ENCODE measurements at places on chromosomes 3 and 15. TPM values are rescaled to one million over a fixed set of nuclear protein-coding genes. Genes with fewer than 3 reads are reported as not detected.

GRCh38 chr3:13063225-13063624 is 10.0 kb downstream of the IQSEC1 start:
- no peaks in the 10 kb centered on the region for H3K27me3 ChIP-seq
- no peak overlapping the region for H3K4me3 ChIP-seq
- no peak for DNase-seq
- H3K27ac ChIP-seq = no peak overlapping the region
- no peaks in the 10 kb centered on the region for H3K36me3 ChIP-seq

The CPLX3 gene
- 59.8 TPM for total RNA-seq

The SKOR1 gene
- total RNA-seq = 1.7 TPM

The FBXO40 gene
- 0.18 TPM for total RNA-seq

DNA sequence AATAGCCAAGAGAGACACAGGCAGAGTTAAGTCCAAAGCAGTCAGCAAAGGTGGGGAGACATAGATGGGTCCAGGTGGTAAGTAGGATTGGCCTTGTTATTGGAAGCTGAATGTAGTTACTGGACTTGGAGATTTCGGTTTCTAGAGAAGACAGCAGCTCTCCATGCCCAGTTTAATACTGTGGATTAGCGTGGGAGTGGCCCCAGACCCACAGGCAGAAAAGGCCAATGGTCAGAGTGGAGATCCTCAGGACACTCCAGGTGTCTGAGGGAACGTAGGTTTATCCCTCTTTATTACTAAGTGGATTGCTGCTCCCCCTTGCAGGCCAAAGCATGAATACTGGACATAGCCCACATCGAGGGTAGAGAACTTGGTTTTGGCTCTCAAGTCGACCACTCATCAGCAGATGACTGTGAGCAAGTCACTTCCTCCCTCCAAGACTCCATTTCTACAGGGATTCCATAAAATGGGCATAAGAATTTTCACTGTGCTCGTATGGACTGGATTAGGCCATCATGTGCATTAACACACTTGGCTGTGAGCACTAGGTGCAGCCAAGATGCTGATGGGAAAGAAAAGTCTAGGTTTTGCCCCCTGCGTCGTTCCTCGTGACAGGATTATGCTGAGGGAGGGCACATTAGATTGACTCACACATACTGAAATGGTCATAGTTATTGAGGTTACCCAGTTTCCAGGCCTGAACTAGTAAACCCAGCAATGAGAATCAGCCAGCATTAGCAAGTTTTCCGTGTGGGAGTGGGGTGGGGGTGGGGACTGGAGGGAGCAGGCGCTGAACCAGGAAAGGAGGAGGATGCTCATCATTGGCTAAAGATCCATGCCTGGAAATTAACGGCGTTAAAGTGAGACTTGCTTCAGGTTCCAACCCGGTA is 225.2 kb upstream of the TPRG1 start:
- peaks cover 9% of the 10 kb centered on the region for H3K4me1 ChIP-seq
- no peaks in the 10 kb centered on the region for H3K36me3 ChIP-seq
- H3K4me3 ChIP-seq = no peak overlapping the region
- H3K27ac ChIP-seq = peak overlapping the region; percentile 90

The TICRR gene
- 0.55 TPM for total RNA-seq

- peak within 1 kb of the TSS; percentile 35 for H3K4me3 ChIP-seq
- no peaks in the 10 kb centered on the region for H3K36me3 ChIP-seq
- no peak within 1 kb of the TSS for H3K27ac ChIP-seq
- H3K4me1 ChIP-seq = peaks cover 5% of the 10 kb centered on the region
- H3K27me3 ChIP-seq = peaks cover 9% of the 10 kb centered on the region
Observed at GRCh38 chr3:84958495-84959469, at the start of gene CADM2. TSS of gene CADM2 (plus strand) at chr3:84958989.

DNA sequence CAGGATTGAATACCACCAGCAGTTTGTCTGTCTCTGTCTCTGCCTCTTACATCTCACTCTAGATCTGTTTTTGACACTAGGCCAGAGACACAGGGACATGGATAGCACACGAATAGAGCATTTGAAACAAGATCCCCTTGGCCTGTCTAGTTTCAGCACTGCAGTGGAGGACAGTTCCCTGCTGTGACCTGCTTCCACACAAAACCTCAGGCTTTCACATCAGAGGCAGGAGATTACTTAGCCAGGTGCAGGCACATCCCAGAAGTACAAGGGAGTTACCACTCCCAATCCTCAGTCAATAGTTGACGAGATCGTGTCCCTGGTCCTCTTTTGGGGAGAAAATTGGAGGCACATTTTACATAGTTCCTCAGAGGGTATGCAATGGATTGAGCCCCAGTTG is 34.0 kb upstream of the CCK start:
- no peak overlapping the region for H3K4me3 ChIP-seq
- no peaks in the 10 kb centered on the region for H3K36me3 ChIP-seq
- H3K4me1 ChIP-seq = no peaks in the 10 kb centered on the region
- no peaks in the 10 kb centered on the region for H3K27me3 ChIP-seq

GRCh38 chr15:71893691-71894090 is 83.3 kb downstream of the NR2E3 start:
- no peak overlapping the region for H3K4me3 ChIP-seq
- peaks cover 8% of the 10 kb centered on the region for H3K36me3 ChIP-seq
- H3K27ac ChIP-seq = no peak overlapping the region
- H3K4me1 ChIP-seq = no peaks in the 10 kb centered on the region
- no peaks in the 10 kb centered on the region for H3K27me3 ChIP-seq
- DNase-seq = no peak

DNA sequence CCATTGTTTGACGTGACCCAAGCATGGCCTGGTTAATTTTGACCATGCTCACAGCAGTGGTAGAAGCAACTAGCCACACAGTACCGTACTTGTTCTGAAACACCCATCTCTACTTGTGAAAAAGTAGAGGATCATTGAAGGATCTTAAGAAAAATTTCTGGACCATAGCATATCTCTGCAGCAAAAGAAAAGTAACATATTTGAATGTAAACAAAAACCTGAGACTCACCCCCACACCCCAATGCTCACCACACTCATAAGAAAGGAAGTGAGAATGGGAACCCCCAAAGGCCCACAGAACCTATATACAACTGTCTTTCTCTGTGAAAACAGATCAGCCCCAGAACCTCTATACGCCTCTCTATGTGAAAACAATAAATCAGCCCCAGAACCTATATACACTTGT is 33.8 kb upstream of the TFRC start:
- peaks cover 6% of the 10 kb centered on the region for H3K4me1 ChIP-seq
- no peak for DNase-seq
- no peaks in the 10 kb centered on the region for H3K36me3 ChIP-seq
- H3K27ac ChIP-seq = no peak overlapping the region
- no peaks in the 10 kb centered on the region for H3K27me3 ChIP-seq

DNA sequence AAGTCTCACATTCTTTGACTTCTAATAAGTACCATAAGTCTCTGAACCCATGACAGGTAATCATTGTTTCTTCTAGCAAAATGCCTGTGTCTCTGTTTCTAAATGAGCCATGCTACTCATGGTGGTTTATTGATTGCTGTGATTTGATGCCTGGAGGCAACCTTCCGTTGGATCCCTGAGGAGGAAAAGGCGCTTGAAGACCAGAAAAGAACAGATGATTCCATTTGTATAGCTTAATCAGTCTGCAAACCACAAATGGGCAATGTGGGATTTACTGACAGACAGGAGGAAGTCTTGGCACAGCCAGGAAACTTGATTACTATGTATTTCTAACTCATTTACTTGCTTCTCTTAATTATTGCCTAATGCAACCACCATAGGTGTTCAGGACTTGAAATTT is 103.1 kb upstream of the MRPL3 start:
- H3K36me3 ChIP-seq = no peaks in the 10 kb centered on the region
- H3K4me1 ChIP-seq = no peaks in the 10 kb centered on the region
- no peak overlapping the region for H3K4me3 ChIP-seq

The IQCH gene
- 5.8 TPM for total RNA-seq

DNA sequence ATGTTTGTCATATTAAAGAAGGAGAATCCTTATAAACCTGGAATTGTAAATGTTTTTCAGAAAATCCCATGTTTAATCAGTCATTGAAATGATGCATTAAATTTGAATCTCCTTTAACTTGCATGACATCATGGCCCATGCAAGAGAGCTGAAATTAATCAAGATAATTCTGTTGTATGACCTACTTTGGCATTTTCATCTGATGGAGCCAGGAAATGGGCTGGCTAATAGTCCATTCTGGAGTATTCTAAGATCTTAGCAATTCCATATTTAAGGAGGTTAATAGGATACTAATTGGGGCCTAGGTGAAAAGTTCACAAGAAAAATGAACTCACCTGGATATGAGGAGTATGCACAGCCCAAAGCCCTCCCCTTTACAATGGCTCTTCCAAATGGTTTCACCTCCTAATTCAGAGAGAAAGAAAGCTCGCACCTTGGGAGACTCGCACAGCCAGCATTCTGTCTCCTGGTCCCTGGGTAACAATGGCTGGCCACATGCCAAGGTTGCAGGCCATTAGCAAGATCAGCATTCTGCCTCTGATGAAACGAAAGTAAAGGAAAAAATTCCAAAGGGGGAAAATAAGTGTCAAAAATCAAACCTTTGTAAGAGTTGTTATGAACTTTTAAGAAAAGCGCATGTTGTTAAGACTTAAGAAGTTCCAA is 786.4 kb downstream of the MCTP2 start:
- no peaks in the 10 kb centered on the region for H3K4me1 ChIP-seq
- DNase-seq = no peak
- H3K27ac ChIP-seq = no peak overlapping the region
- H3K4me3 ChIP-seq = no peak overlapping the region

The SHC4 gene
- total RNA-seq = 45.0 TPM

GRCh38 chr15:101194546-101195125 is 57.2 kb downstream of the CHSY1 start:
- no peaks in the 10 kb centered on the region for H3K36me3 ChIP-seq
- DNase-seq = no peak
- no peak overlapping the region for H3K4me3 ChIP-seq
- H3K4me1 ChIP-seq = peaks cover 26% of the 10 kb centered on the region
- H3K27me3 ChIP-seq = no peaks in the 10 kb centered on the region

GRCh38 chr3:178485756-178486155 is 50.5 kb upstream of the KCNMB2 start:
- no peak overlapping the region for H3K27ac ChIP-seq
- no peaks in the 10 kb centered on the region for H3K36me3 ChIP-seq

DNA sequence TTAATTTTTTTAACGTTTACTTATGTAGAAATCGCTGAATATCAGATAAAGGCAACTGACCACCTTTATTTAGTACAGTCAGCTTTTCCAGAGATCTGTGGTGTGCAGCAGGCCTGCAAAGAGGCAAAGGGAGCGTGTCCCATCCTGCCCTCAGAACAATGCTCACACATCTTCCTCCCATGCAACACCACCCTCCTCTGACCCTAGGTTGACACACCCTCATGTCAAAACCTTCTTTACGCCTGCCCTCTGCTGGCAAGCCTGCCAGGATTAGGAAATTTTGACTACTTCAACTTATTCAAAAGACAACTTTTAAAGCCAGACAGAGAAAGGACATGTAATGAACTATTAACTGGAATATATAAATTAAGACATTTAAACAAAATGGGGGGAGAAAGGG is 513.7 kb downstream of the FOXP1 start:
- H3K36me3 ChIP-seq = no peaks in the 10 kb centered on the region
- DNase-seq = peak; percentile 86
- no peaks in the 10 kb centered on the region for H3K27me3 ChIP-seq
- peak overlapping the region; percentile 59 for H3K27ac ChIP-seq

- no peaks in the 10 kb centered on the region for H3K36me3 ChIP-seq
Observed at GRCh38 chr3:71859123-71859519, 74.2 kb upstream of the PROK2 start.

The THRB gene
- total RNA-seq = 39.6 TPM

The WDR93 gene
- 3.0 TPM for total RNA-seq

- no peaks in the 10 kb centered on the region for H3K27me3 ChIP-seq
- no peaks in the 10 kb centered on the region for H3K4me1 ChIP-seq
- H3K36me3 ChIP-seq = no peaks in the 10 kb centered on the region
- H3K27ac ChIP-seq = peak overlapping the region; percentile 92
- H3K4me3 ChIP-seq = no peak overlapping the region
- no peak for DNase-seq
Observed at GRCh38 chr15:96316953-96317629, 13.4 kb upstream of the NR2F2 start.

The KIF7 gene
- total RNA-seq = 4.1 TPM

The XCR1 gene
- not detected for total RNA-seq

DNA sequence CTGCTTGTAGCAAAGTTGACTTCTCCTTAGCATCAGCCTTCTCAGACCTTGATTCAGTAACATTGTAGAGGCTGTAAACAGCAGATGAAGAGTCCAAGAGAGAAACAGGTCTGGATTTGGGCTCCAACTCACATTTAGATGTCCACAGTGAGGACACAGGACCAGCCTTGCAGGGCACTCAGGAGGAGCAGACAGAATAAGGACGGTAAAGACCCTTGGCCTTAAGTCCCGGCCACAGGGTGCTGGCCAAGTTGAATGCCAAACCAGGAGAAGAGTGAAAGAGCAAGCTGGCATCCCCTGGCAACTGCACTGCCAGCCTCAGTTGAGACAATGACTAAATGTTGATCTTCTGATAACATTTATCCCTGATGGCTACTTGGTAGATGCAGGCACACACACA is 136.3 kb downstream of the LRRK1 start:
- H3K4me3 ChIP-seq = no peak overlapping the region
- no peaks in the 10 kb centered on the region for H3K4me1 ChIP-seq
- H3K27ac ChIP-seq = no peak overlapping the region
- H3K36me3 ChIP-seq = no peaks in the 10 kb centered on the region

The AADACL2 gene
- total RNA-seq = 0.62 TPM

The EID1 gene
- 199 TPM for total RNA-seq

DNA sequence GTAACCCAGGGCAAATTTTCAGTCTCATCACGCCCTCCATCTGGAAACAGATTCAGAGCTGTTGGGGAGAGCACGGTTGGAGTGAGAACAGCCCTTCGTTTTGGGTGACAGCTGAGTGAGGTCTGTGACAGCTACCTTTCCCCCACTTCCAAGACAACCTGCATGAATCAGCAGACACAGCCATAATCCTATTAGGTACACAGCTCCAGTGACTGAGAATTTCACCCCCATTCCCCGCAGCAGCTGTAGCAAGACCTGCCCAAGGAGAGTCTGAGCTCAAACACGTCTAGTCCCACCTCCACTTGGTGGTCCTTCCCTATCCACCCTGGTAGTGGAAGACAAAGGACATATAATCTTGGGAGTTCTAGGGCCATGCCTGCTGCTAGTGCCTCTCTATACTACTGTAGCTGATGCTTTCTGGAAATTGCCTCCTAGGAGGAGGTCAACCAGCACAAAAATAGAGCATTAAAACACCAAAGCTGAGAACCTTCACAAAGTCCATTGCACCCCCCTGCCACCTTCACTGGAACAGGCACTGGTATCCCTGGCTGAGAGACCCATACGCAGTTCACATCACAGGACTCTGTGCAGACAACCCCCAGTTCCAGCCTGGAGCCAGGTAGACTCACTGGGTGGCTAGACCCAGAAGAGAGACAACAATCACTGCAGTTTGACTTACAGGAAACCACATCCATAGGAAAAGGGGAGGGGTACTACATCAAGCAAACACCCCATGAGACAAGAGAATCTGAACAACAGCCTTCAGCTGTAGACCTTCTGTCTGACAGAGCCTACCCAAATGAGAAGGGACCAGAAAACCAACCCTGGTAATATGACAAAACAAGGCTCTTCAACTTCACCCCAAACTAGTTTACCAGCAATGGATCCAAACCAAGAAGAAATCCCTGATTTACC is 448.6 kb upstream of the CBLB start:
- H3K36me3 ChIP-seq = no peaks in the 10 kb centered on the region
- no peaks in the 10 kb centered on the region for H3K27me3 ChIP-seq
- no peak for DNase-seq
- H3K27ac ChIP-seq = no peak overlapping the region
- no peaks in the 10 kb centered on the region for H3K4me1 ChIP-seq
